ENCODE measurements at places on chromosomes 3 and 15.

DNA sequence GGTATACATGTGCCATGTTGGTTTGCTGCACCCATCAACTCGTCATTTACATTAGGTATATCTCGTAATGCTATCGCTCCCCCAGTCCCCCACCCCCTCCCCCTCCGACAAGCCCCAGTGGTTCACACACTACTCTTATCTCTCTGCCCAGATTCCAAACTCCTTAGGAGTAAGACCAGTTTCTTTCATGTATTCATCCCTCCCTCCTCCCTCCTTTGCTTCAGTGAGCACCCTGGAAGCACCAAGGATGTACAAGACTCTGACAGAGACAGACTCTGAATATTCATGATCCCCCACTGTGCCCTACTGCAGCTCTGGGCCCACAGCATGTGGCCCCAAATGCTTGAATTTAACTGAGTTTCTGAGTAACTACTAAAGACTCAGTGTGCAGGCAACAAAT is 113.8 kb upstream of the RAD18 start:
- DNase-seq: no peak

DNA sequence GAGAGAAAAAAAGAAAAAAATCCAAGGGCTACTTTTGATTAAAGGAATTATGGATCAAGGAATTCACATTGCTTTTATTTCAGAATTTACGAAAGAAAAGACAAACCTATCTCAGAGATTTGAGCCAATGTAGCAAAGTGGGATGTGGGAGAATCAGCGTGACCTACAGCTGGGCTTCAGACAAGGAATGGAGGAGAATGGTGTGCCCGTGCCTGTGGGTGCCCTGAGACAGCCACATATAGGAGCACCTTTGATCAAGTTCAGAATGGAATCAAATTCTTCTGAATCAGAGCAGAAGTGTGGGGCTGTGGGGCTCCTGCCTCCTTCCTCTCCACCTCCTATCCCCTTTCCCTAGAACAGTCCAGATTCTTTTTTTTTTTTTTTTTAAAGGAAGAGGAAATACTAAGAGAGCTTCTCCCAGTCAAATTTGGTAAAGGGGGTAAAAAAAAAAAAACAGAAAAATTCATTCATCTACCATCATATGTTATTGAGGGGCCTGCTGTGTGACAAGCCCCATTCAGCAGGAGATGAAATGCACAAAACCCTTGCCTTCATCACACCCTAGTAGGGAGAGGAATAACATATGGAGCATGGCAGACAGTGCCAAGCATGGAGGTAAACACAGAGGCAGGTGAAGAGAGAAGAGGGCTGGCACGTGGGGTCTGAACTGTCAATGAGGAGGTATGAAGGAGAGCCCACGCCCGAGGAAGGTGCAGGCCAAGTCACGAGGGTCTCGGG is 25.0 kb upstream of the MUSTN1 start:
- DNase-seq: no peak

DNA sequence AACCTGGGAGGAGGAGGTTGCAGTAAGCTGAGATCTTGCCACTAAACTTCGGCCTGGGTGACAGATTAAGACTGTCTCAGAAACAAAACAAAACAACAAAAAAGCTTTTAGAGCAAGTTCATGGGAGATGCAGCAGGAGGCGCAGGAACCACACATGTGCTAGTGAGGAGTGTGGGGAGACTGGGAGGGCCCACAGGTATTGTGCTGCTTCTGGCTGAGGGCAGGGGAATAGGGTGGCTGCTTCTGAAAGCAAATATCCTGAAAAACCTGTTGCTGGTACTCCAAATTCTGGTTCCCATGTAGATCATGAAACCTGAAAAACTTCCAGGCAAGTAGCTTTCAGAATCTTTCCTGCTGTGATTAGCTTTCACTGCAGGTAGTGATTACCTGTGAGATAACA is 22.1 kb downstream of the TYRO3 start:
- DNase-seq: no peak

DNA sequence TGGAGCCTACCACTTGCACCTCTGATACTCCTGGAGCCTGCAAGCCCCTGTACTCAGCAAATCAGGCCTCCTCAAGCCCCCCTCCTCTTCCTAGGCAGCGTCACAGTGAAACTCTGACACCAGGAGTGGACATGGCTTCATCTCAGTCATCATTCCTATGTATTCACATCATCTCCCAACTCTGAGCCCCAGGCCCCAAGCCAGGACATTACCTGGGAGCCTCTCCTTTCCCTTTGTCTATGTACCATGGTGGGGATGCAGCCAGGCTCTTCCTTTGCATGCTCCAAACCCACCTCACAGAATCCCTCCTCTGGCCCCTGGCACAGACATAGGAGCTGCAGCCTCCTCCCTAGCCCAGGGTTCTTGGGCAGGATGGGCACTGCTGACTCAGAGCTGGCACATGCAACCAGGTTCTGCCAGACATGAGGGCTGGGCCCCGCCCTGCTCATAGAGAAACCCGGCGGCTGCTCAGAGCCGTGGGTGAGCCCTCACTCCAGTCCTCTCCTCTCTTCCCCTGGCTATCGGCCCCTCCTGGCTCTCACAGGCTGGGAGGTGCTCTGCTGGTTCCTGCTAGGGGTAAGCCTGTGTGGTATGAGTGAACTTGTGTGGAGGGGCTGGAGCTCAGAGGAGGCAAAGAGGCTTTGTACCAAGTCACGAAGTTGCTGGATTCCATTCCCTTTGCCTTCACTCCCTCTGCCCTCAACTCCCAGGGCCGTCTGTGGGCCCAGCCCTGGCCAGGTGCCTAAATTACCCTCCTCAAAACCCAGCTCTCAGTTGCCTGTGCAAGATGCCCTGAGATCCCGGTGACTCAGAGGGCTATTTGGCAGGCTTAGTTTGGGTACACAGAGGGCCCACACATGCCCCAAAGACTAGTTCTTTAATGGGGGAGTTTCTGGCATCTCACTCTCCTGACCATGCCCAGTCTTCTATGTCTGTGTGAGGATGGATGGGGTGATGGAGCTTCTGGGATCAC is 1.9 kb upstream of the PLCD1 start:
- DNase-seq: no peak

GRCh38 chr3:119230071-119230470 is 10.6 kb downstream of the B4GALT4 start:
- no peak for DNase-seq

DNA sequence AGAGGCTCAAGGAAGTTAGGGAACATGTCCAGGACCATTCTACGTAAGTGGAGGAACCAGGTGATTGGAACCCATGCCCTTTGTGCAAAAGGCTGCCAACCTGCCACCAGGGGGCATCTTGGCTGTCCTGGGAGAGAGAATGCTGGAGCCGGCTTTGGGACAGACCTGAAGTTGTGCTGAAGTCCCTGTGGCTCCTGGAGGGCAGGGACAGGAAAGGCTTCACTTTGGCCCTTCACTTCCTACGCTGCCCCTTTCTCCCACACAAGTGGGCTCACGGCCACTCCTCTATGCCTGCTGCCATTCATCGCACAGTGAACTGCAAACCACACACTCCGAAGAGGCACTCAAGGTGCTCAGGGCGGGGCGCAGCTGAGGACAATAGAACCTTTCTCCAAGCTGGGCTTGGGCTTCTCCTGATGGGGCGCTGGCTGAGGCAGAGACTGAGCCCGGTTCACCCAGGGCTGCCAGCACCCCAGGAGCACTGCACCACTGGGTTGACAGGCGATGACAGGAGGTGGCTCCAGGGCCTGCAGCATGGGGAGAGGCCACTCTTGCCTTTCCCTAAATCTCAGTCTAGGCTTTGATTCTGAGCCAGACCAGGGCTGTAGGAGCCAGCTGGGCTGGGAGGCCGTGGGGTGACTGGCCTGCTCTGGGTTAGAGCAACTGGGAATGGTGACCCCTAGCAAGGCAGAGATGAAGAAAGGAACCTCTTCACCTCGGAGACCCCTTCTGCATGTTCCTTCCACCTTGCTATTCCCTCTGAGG is 8.4 kb downstream of the SHF start:
- peak; percentile 23 for DNase-seq

DNA sequence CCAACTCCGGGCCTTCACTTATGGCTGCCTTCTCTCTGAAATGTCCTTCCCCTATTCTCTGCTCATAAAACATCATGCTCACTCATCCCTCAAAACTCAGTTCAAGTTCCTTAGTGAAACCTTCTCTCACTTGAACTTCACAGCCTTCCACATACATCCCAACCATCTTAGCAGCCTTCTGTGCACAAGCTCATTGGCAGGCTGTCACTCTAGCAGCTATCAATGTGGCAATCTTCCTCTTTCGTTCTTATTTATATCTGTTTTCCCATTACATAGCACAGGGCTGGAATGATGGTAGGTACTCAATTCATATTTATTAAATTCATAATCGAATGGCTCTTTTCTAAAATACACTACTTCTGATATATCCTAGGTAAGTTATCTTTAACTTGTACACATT is 66.4 kb upstream of the MCTP2 start:
- no peak for DNase-seq

GRCh38 chr15:51613951-51614350 is 8.6 kb downstream of the DMXL2 start:
- DNase-seq: no peak

- no peak for DNase-seq
Observed at GRCh38 chr3:195907684-195907933, 742 bp downstream of the TNK2 start.

DNA sequence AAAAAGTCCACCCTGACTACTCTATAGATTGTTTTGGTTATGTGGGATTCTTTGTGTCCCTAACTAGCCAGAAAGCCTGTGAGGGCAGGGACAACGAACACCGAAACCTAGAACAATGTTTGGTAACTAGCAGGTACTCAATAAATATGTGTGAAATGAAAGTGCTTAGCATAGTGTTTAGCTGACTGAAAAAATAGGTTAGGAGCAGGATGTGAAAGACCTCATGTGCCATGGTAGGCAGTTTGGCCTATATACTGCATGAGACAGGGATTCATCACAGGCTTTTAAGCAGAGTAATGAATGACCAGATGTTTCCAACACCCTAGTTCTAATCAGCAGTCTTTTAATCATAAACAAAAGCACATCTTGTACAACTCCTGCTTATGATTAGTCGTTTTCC is 64.2 kb downstream of the MYO5A start:
- no peak for DNase-seq

DNA sequence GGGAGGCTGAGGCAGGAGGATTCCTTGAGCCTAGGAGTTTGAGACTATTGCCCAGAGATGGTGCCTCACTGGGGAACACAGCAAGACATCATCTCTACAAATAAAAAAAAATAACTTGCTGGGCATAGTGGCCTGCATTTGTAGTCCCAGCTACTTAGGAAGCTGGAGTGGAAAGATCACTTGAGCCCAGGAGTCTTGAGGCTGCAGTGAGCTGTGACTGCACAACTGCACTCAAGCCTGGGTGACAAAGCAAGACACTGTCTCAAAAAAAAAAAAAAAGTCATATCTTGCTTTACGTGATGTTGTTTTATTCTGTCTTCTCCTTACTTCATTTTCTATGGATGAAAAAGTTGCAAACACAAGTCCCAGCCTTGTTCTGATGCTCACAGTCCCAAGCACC is 14.1 kb downstream of the GATM start:
- DNase-seq: no peak

- peak; percentile 97 for DNase-seq
Observed at GRCh38 chr15:32870240-32871033, 152.6 kb downstream of the GREM1 start.

DNA sequence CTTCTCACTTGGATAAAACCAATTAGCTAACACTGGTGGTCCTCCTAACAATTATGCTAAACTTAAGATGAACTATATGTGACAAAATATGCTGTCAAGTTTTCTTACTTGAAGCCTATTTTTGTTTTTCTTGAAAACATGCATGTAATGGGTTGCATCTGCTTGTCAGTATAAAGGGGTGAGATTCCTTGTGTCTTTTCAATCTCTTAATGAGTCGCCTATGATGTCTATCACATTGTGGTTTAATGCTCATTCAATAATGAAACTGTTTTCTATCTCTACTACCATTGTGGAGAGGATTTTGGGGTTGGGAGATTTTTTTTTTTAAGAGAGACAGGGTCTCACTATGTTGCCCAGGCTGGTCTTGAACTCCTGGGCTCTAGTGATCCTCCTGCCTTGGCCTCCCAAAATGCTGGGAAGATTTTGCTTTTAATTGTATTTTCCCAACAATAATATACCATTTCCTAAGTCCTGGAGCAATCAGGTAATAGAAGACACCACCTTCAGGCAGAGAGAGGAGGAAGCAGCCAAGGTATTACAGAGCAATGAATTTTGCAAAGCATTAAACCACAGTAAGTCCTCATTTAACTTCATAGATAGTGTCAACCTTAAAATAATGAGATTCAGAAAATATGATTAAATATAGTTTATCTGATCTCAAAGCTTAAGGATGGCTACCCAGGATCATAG is 17.4 kb upstream of the TRMT10C start:
- DNase-seq: no peak

DNA sequence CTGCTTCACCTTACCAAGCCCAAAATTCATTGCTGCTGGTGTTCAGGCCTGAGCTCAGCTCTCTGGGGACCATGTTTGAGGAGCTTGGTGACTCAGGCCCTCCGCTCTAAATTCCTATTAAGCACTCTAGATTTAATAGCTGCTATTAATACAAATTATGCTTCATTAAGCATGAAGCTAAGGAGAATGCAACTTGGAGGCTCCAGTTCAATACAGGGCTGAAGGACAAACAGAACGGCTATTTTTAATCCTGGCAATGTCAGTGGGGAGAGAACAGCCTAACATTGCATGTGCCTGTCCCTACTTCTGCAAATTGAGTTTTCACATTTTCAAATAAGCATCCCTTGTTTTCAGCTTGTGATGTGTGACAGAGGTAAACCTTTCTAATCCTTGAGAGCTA is 80.1 kb upstream of the TRIM42 start:
- no peak for DNase-seq

GRCh38 chr15:100778831-100779288 is 100.8 kb upstream of the ALDH1A3 start:
- DNase-seq: no peak

DNA sequence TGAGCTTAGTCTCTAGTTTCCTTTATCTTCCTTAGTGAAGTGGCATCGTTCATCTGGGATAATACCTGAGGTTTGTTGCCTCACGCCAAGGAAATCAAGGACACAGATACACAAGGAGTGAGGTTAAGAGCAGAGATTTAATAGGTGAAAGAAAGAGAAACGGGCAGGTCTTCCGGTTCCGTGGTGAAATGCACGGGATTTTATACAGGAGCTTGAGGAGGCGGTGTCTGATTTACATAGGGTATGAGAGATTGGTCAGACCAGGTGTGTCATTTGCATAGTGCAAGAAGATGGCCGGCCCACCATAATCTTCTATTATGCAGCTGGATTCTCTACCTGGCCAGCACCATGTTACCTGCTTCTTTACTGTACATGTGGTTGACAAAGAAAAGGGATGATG is 17.2 kb downstream of the ARRDC4 start:
- no peak for DNase-seq

- DNase-seq: peak; percentile 58
Observed at GRCh38 chr15:39834256-39834655, 51.6 kb upstream of the FSIP1 start.
